ENCODE measurements at places on chromosomes 5 and 9.

- ATAC-seq = no peak
Measured at GRCh38 chr9:20320921-20321320, 301.4 kb downstream of the MLLT3 start.

- ATAC-seq = peak; percentile 53
Measured at GRCh38 chr9:23824830-23825591, 1.0 kb downstream of the ELAVL2 start.

- ATAC-seq = no peak
Measured at GRCh38 chr5:176881816-176882566, 17.2 kb downstream of the HK3 start.

DNA sequence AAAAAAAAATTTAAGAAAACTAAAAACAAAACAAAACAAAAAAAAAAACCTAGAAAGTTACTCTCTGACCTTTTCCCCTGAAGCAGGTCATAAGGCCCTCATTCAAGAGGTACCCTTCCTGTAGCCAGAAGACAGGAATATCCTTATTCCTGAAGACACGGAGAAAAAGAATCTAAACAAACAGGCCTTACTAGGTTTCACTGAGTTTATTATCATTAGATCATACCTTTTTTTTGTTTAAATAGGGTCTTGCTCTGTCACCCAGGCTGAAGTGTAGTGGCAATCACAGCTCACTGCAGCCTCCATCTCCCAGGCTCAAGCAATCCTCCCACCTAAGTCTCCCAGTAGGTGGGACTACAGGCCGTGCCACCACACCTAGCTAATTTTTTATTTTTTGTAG is 11.7 kb upstream of the CDKN2AIPNL start:
- ATAC-seq = no peak

GRCh38 chr5:179393078-179393477 is 47.8 kb upstream of the ADAMTS2 start:
- ATAC-seq = no peak
